ENCODE measurements at places on chromosomes 7 and 10.

- no peak for DNase-seq
Measured at GRCh38 chr10:70729763-70730357, 55.3 kb downstream of the TBATA start.

GRCh38 chr7:12130609-12131008 is 80.5 kb upstream of the TMEM106B start:
- no peak for DNase-seq

GRCh38 chr10:128130051-128130450 is 3.8 kb upstream of the MKI67 start:
- DNase-seq, result no peak

DNA sequence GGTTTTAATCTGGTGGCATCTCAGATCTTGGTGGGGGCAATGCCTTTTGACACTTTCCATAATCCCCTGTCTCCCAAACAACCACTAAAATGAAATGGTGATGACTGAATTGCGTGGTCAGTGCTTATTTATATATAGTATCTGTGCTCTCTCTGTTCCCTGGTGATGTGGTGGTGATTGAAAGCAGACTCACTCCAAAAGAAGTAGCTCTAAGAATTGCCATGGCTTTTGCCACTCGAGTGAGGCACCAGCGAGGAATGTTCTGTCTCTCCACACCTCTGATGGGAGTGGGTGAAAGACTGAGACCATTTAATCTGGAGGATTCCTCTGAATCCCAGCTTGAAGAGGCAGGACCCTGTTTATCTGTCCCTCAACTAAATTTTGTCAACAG is 2.8 kb downstream of the DUSP5 start:
- no peak for DNase-seq

- DNase-seq, result no peak
Measured at GRCh38 chr10:1293636-1294435, 237.7 kb downstream of the WDR37 start.

DNA sequence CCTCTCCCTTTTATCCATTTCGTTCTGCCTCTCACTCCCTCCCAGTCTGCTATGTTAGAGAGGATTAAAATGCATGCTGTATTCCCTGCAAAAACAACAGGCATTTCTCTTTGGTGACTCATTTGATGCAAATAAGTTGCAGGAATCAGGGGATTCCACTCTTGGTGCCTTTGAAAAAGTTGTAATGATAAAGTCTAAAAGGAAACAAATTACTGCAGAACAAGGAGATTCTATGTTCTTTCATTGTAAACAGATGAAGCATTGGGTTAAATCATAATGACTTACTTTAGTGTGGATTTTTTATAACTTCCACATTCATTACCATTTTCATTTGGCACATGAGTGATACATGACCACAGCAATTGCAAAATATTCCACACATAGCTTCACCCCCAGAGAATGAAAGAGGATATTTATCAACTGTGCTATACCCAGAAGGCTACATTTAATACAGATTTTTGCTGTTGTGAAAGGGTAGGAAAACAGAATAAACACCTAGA is 33.4 kb upstream of the ABLIM1 start:
- DNase-seq, result no peak

- no peak for DNase-seq
Measured at GRCh38 chr7:92809397-92809759, 27.0 kb downstream of the CDK6 start.

DNA sequence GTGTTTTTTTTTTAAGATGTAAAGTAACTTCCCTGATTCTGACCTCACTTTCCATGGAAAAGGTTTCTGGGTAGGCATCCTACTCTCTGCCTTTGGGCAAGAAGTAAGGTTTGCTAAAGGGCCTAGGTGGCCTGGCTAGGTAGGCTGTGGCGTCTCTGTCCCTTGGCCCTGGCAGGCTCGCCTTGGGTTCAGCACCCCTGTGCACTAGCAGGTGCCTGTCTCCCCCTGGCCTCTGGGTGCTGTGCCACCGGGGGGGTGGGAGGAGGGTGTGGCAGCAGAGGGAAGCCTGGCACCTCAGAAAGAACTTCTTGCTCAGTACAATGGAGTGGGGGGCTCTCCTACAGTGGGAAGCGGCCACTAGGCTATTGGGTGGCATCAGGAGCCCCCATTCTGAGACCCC is 14.0 kb downstream of the TECPR1 start:
- no peak for DNase-seq

- DNase-seq, result no peak
Measured at GRCh38 chr10:129966370-129966888, 2.4 kb upstream of the EBF3 start.

DNA sequence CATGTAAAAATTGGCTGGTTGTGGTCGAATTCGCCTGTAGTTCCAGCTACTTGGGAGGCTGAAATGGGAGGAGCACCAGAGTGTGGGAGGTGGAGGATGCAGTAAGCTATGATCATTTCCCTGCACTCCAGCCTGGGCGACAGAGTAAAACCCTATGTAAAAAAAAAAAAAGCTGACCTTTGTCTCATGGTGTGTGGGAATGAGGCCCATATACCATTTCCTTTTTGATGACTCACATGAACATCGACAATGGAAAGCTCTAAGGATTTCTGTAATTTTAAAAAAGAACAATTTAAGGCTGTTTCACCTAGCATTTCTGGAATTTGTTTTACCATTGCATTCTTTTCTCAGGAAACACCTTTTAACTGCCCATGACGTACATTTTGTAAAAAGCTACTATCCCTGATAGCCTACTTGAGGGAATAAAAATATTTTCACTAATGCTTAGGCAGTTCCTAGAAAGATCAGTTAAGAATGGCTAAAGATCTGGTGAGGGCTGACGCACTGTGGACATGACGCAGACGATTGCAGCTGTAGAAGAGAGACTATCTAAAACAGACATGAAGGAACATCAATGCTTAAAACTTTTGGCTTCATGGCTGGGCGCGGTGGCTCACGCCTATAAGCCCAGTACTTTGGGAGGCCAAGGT is 400.6 kb upstream of the IGFBP3 start:
- no peak for DNase-seq

GRCh38 chr10:94046098-94046497 is 52.4 kb downstream of the PLCE1 start:
- DNase-seq, result no peak

- DNase-seq, result no peak
Measured at GRCh38 chr7:100152937-100153666, 4.4 kb downstream of the LAMTOR4 start.

GRCh38 chr7:79216236-79216635 is 237.2 kb downstream of the MAGI2 start:
- DNase-seq, result no peak

DNA sequence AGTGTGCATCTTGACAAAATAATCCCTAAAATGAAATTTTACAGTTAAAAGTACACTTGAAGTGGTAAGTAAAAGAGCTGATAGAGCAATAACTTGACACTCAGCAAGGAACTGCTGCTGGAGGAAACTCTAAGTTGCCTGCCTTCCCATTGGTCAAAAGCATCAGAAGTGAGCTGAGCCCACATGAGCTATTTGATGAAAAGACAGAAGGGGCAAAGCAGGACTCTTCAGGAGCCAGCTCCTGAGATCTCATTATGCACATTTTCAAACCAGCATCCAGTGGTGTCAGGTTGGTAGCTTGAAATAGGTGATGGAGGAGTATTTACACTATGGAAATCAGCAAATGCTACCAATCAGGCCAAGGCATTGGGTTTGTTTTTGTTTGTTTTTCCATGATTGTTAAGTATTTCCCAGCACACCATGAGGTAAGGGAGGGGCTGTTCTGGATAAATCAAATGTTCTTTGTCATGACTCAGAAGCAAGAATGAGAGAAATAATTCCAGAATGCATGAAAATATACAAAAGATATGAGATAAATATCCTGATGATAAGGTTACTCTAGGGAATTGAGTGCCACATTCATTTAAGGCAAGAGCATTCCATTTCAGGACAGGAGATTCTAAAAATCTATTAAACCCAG is 316.6 kb downstream of the SNX13 start:
- DNase-seq, result no peak

GRCh38 chr7:35253710-35254495 is at the start of gene TBX20:
Gene TBX20, minus strand, starts transcription at chr7:35254100. Its CDS starts 480 bp downstream, at chr7:35253620.
- DNase-seq, result no peak

DNA sequence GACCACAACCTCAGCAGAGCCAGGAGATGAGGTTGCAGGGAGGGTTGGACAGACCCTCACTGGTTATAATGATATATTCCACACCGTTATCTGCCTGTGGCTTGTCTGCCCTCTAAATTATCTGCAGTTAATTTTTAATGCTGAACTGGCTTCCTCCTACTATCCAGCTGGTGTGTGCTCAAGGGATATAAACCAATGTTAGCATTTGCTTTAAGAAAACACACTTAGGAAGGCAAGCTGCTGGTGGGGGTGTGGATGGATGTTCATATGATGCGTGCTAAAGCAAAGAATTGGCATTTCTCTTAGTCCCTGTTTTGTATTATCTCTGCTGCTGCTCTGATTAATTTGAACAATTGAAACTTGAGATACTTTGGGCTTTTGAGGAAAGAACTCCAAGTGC is 132.2 kb upstream of the NPVF start:
- DNase-seq, result no peak

DNA sequence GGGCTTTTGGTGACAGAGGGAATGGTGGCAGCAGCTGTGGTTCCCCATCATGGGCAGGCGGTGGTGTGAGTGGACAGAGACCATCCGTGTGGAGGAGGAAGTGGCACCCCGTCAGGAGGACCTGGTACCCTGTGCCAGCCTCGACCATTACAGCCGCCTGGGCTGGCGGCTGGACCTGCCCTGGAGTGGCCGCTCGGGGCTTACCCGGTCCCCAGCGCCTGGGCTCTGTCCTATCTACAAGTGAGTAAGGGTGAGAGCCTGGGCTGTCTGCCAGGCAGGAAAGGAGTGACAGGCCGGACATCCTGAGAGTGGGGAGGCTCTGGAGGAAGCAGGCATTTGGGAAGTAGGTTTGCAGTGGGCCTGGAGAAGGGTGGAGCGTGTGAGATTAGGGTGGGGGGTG is 2.9 kb upstream of the ZNF467 start:
- no peak for DNase-seq

DNA sequence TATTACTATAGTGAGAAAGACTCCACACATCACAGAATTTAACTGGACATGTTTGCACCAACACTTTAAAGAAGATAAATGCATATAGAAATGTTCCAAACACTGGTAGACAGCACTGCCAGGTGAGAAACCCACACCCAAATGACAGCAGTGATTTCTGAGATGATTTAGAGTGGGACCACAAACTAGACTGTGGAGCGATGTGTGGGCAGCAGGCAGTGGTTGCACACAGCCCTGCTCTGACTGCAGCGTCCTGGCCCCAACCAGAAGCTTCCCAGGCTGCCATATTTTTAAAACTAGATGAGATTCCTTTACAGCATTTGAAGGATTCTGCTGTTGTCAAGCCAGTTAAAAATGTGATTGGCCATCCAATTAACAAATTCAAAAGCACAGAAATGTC is 47.7 kb upstream of the COMMD3 start:
- no peak for DNase-seq

DNA sequence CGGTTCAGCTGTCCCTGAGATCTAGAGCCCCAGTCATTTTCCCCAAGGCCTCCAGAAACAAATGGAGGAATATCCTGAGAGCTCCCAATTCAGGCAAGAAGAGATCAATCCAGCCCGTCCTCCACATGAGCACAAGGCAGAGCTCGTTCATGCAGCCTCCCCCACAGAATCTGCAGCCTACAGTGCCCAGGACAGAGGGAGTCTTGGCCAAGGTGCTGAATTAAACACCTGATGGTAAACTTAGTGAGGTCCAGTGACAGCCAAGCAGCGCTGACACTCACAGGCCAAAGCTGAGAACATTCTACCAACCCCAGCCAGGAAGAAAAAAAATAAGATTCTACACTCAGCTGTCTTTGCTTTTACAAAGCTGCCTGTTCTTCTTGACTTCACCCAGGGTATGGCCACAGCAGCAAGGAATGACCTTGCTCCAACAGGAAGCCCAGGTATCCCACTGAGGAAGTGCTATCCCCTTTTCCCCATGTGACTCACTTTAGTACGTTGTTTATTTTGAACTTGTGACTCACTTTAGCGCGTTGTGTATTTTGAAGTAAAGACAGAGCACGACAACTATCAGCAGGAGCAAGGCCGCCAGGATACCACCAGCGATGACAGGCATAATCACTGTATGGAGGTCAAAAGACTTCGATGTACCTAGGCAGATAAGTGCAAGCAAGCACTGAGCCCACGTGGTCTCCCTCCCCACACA is 4.4 kb upstream of the CUZD1 start:
- no peak for DNase-seq

DNA sequence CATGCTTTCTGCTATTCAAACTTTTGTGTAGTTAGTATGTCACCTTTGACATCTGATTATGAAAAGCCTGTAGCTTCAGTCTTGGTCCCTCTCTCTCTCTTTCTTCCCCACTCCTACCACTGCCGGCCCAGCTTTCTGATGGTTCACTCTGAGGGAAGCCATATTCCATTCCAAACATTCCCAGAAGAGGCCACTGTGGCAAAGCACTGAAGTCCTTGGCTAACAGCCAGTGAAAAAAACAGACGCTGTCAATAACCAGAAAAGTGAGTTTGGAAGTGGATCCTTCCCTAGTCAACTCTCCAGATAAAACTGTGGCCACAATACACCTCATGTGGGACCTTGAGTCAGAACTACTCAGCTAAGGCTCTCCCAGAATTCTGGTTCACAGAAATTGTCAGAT is 950.7 kb upstream of the PHF14 start:
- DNase-seq, result no peak

GRCh38 chr10:72328045-72328828 is 26.5 kb downstream of the DNAJB12 start:
- no peak for DNase-seq

- no peak for DNase-seq
Measured at GRCh38 chr7:159105832-159106811, 38.5 kb downstream of the VIPR2 start.

DNA sequence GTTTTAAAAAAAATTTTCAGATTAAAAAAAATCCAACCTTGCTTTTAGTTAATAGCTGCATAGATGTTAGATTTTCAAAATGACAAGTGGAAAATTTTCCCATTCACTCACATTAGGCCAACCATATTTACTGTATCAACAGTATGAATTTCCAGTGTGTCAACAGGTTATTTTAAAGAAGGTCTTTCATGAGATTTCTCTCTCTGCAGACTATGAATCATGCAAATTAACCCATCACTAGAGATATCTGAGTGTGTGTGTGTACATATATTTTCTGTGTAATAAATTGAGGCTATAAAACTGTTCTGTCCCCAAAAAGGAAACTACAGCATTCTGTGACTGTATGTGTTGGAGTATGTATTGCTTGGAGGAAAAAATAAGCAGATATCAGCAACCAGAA is 305.6 kb downstream of the ARL4A start:
- no peak for DNase-seq

DNA sequence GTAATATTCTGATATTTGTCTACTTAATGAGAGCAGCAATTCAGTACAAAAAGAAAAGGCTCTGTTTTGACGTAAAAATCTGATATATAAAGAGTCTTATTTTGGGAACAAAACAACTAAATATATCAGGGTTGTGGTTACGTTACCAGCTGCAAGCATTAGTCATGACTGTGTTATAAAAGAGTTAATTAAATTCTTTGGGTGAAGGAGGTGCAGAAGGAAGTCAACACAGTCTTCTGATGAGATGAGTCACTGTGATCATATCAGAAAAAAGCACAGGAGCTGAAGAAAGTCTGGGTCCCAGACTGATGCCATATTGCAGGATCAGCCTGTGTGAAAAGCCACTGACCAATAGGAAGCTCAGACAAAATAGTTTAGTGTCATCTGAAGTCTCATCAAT is 234.3 kb upstream of the TEX47 start:
- DNase-seq, result no peak

All from esophagus squamous epithelium (tissue), 5 donors.